Hematopoietic multipotent progenitor cell treated with erythropoietin and hydrocortisone succinate and interleukin-3 and kit ligand, for 4 days (in vitro differentiated cells): ENCODE measurements at places on chromosomes 5 and 9.

DNA sequence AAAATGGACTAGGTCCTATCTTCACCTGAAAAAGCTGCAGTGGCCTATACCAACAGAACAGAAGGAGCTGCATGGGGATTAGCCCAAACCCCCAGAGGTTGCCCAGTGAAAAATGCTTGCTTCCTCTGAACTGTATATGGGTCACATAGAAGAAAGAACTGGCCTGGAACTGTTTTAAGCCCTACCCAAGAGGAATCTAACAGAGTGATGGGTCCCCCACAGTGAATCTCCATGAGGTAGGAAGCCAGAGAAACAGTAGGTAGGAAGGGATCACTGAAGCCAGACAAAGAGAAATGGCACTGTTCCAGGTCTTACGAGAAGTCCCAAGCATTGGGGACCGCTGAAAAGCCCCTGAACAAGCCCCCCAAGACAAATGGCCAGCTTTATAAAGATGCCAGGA is 28.8 kb upstream of the TRIM32 start:
- no peak for DNase-seq

- DNase-seq, result no peak
These were observed 190.4 kb downstream of the MTRR start for GRCh38 chr5:8059337-8059736.

DNA sequence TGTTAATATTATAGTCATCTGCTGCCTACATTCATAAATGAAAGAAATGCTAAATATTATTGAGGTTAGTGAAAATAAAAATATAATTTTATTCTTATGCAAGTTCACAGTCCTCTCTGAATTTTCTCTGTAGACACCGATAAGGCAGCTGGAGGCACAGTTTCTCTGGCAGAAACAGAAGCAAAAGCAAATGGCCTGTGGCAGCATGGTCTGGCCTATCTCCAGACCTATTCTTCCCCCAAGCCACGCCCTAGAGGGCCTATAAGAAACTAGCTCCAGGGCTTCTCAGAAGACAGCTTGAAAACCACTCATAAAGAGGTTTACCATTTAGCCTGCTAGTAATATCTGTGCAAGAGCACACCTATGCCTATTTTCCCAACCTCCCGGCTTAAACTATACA is 28.4 kb downstream of the MRPS27 start:
- peak; percentile 72 for DNase-seq

- DNase-seq, result no peak
These were observed 120.1 kb upstream of the CD180 start for GRCh38 chr5:67316695-67317094.

- no peak for DNase-seq
These were observed 17.4 kb upstream of the ARSI start for GRCh38 chr5:150320044-150320613.

- no peak for DNase-seq
These were observed 46.4 kb upstream of the CEP78 start for GRCh38 chr9:78189461-78189860.

DNA sequence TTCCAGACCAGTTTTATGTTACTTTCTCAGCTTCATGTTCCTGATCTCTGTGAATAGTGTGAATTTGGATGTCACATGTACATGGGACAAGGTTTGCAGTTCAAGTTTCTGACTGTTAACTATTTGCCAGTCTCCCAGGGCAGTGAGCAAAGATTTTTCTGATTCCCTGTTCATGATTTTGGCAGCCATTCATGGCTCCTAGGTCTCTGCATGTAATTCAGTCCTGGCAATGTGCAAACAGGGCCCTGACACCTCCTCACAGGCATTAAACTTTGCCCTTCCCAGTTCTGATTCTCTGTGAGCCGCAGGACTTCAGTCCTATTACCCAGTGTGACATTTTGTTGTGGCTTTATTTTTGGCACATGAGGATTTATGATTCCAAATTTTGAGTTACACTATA is 349.7 kb downstream of the ARRDC3 start:
- no peak for DNase-seq

DNA sequence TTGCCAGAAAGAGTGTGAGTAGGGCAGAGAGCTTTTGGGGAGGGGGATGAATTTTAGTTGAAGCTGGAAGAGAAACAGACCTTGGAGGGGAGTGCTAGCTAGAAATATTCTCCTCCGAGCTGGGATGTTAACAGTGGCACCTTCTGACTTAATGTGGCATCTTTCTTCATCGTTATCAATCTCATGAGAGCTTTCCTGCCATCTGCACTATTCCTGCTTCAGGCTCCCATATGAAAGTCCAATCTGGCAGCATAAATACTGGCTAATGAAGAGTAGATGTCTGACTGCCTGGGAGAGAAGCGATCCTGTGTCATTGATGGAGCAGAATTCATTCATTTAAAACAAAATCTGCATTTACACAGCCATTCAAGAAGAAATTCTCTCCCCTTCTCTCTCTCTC is 284.5 kb downstream of the TMEM38B start:
- no peak for DNase-seq

GRCh38 chr5:37308793-37309192 is 59.6 kb upstream of the CPLANE1 start:
- peak; percentile 43 for DNase-seq

DNA sequence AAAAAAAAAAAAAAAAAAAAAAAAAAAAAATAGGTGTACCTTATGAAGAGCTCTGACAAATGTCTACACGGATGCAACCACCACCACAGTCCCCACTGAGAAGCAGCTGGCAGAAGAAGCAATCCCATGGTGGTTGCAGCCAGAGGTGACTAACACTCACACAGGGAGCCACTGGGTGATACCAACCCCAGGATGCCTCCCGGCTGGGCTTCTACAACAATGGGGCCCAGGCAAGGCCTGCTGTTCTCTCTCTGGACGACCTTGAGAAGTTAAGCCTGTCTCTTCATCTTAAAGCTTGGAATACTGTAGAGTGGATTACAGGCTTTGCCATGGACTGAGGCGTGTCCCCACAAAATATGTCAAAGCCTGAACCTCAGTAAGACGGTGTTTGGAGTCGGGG is 104.1 kb downstream of the ROR2 start:
- DNase-seq, result no peak

DNA sequence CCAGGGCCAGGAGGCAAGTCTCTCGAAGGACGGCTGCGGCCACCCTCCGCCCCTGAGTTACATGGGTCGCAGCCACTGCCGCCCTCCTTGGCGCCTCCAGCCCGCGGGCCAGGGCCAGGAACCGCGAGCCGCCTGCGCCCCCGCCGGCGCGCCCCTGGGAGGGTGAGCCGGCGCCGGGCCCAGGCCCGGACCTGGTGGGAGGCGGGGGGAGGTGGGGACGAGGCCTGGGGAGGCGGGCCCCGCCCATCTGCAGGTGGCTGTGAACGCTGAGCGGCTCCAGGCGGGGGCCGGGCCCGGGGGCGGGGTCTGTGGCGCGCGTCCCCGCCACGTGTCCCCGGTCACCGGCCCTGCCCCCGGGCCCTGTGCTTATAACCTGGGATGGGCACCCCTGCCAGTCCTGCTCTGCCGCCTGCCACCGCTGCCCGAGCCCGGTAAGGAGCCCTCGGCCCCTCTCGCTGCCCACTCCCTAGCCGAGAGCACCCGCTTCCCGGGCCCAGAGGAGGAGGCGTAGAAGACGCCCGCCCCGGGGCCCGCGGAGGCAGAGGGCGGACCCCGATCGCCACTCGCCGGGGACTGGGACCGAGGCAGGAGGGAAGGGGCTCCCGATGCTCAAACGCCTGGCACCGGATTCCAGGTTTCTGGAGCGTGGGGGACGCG is at the start of gene ASS1:
Gene ASS1 (plus strand): TSS at position 397 of the 657 bp plus-strand sequence. CDS start 7,268 bp downstream, outside the sequence.
- DNase-seq, result peak; percentile 37

DNA sequence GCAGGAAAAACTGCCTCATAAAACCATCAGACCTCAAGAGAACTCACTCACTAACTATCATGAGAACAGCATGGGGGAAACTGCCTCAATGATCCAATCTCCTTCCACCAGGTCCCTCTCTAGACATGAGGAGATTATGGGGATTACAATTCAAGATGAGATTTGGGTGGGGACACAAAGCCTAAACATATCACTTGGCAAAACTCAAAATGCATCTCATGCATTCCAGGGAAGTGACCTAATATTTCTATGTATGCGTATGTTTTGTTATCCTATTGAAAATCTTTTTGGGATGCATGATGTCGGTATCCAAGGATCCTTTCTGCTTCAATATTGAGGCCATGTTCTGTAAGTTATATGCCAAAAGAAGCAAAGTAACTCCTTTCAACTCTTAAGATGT is 174.0 kb downstream of the PLK2 start:
- DNase-seq, result no peak

GRCh38 chr5:96023518-96023917 is 61.9 kb upstream of the ELL2 start:
- no peak for DNase-seq

- peak; percentile 15 for DNase-seq
These were observed 241.9 kb downstream of the SAXO1 start for GRCh38 chr9:18791074-18791473.
